ENCODE measurements at places on chromosomes 2 and 18.

- DNase-seq = no peak
These were observed 246.0 kb upstream of the LYPD1 start for GRCh38 chr2:132915812-132916549.

- DNase-seq = no peak
These were observed 9.7 kb downstream of the STK39 start for GRCh38 chr2:168237741-168238140.

GRCh38 chr2:176123411-176124109, 1.0 kb downstream of the HOXD9 start:
- DNase-seq = no peak

GRCh38 chr2:200772620-200773019, 39.1 kb upstream of the BZW1 start:
- no peak for DNase-seq
